Anterior cingulate cortex (tissue), 58 donors: ENCODE measurements at places on chromosomes 7 and 10.

GRCh38 chr10:70190581-70190980 lies 20.3 kb upstream of the SAR1A start:
- no peak for DNase-seq

- DNase-seq, result no peak
Measured at GRCh38 chr7:6232116-6232515, 40.3 kb downstream of the CYTH3 start.

GRCh38 chr10:59085711-59086502 lies 90.5 kb upstream of the PHYHIPL start:
- DNase-seq, result no peak

DNA sequence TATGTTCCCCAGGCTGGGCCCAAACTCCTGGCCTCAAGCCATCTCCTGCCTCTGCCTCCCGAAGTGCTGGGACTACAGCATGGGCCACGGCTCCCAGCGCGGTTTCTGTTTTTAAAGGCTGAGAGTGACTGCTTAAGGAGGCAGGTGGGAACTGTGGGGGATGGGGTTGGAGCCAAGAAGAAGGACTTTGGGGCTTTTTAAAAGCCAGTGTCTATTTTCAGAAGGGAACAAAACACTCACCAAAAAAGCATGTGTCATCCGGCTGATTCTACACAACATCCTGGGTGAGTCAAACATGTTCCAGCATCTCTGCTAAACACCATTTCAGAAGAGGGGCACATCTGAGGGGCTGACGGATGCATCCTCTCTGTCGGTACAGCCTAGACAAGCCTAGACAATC lies 824.5 kb downstream of the TYW1 start:
- DNase-seq, result no peak

DNA sequence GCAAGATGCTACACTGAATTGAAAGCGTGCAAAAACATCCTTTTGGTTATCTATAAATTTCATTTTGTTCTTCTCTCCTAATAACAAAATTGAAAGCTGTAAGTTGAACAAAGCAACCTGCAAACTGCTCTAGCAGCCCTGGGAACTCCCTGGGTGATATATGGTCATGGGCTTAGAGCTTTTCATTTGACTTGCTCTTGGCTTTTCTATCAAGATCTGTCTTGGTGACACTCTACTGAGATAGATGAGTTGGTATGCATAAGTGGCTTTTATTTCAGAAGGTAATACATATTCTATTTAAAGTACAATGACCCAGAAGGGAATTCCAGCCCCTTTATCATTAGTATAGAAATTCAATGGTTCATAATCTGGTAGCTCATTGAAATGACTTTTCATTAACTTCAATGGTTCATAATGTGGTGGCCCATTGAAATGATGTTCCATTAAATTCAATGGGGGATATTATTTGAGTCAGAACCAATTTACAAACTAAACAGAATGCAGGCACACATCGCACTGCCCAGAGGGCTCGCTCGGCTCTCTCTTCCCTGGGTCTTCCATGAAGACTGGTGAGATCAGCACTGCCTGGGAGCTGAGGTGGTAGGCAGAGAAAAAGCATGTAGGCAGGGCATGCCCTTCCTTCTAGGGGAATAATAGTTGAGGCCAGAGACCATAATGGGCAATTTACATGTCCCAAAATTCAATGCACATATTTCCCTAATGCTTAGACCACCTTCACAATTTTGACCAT lies 10.1 kb upstream of the KCNMA1 start:
- DNase-seq, result no peak

- no peak for DNase-seq
Measured at GRCh38 chr10:113264333-113265131, 288.3 kb upstream of the HABP2 start.

- DNase-seq, result peak; percentile 2
Measured at GRCh38 chr10:110311357-110311949, 6.7 kb upstream of the SMNDC1 start.

GRCh38 chr10:36002445-36002844 lies 360.3 kb upstream of the FZD8 start:
- DNase-seq, result no peak

DNA sequence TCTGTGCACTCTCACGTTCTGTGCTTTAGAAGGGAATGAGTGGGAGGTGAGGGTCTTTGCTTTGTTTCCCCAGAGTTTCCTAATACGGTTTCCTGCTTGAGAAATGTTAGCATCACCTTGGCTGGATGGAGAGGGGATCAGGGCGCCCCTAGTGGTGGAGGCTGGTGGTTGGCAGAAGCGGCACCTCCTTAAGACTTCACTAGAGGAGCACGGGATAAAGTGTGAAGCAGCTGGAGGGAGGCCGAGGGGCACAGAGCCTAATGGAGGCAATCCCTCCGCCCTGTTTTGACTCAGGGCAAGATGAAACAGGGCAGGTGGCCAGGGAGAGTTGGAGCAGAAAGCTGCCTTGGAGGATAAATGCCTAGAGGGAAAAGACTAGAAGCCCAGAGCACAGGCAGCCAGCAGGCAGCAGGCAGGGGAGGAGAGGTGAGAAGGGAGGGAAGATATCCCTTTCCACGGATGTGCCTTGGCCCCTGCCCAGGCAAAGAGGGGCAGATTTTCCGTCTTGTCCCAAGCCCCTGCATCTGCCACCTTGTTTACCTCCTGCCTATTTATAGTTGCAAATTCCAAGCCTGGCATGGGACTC lies 56.0 kb upstream of the BTRC start:
- peak; percentile 16 for DNase-seq

DNA sequence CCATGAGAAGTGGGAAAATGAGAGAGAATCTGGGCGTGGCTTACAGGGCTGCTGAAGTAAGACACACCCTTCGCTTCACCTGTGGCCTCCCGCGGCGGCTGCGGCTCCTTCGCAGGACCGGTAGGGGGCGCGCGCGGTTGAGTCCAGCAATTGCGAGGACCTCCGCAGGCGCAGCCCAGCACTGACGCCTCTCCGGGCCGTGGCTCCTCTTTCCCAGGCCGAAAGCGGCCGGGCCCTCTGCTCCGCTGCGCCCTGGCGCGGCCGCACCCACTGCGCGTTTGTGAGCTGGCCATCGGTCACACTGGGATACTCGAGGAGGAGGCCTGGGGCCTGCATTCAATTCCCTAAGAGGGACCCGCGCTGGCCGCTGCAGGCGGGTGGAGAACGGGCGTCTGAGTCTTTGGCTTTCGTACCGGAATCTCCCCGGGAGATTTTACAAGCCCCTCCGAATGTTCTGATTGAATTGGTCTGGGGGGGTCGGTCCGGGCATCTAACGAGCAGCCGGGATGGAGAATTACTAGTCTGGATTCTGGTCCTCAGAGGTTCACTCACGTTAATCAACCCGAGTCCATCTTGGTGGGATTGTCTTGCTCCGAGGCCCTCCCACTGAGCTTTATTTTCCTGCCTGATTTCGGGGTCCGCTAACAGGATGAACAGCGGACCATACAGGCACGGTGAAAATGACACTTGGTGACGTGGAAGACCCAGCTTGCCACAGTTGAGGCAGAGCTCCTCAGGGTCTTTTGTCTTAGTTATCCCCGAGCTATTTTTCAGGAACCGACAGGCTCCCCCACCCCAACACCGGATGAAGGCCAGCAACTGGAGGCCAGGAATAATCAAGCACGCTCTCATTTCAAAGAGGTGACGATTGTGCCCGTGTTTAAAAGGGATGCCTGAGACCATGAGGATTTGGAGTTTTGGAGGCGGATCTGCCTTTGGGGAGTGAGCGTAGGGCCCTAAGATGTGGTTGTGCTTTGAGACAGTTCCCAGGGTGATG lies at the start of gene LRRD1:
TSS of gene LRRD1 (minus strand) at position 215 of the 997 bp plus-strand sequence. CDS start 13,940 bp downstream, outside the sequence.
- DNase-seq, result peak; percentile 77

GRCh38 chr10:86345859-86346798 lies 20.5 kb downstream of the GRID1 start:
- DNase-seq, result no peak

DNA sequence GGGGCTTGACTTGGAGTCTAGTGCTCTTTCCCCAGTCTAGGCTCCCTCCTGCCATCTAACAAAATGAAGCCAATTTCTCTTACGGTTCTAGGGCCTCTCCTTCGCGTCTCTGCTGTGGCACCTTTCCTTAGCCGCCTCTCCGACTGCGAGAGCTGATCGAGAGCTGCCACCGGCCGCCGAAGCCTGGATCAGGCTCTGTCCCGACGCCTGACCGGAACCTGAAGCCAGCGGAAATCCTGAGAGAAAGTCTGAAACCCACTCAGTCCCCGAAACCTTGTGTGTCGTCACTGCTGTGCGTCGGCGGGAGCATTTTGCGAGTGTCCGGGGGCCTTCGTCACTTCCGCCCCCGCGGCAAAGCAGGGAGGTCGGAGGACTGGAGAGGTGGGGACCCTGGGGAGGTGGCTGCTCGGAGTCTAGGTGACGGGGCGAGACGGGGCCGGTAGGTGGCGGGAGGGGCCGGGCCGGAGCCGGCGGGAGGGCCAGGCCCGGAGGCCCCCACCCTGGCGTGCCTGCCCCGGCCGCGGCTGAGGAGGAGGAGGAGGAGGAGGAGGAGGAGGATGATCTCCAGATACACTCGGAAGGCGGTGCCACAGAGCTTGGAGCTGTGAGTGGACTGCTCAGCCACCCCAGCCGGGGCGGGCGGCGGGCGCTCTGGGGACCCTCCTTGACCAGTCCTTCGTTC lies at the start of the genes ECD and FAM149B1:
TSS of gene ECD (minus strand) at position 226 of the 682 bp plus-strand sequence. CDS start 4,071 bp downstream, outside the sequence.
TSS of gene FAM149B1 (plus strand) at position 337 of the 682 bp plus-strand sequence. CDS start at position 558, 221 bp downstream.
- peak; percentile 93 for DNase-seq

DNA sequence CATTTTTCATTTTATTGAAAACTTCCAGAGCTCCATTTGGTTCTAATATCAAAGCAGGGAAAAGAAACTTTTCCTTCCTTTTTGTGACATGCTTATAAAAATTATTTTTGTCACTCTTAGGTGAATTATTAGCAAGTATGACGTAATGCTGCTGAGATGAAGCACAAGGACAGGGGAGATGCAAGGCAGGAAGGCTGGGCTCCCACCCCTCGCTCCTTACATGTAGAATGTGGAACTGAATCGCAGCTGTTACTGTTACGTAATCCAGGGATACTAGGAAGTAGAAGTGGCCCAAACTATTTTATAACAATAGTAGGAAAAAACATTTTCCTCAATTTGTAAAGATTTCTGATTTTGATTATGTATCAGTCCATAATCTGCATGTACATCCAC lies 17.1 kb upstream of the GTPBP4 start:
- DNase-seq, result no peak

DNA sequence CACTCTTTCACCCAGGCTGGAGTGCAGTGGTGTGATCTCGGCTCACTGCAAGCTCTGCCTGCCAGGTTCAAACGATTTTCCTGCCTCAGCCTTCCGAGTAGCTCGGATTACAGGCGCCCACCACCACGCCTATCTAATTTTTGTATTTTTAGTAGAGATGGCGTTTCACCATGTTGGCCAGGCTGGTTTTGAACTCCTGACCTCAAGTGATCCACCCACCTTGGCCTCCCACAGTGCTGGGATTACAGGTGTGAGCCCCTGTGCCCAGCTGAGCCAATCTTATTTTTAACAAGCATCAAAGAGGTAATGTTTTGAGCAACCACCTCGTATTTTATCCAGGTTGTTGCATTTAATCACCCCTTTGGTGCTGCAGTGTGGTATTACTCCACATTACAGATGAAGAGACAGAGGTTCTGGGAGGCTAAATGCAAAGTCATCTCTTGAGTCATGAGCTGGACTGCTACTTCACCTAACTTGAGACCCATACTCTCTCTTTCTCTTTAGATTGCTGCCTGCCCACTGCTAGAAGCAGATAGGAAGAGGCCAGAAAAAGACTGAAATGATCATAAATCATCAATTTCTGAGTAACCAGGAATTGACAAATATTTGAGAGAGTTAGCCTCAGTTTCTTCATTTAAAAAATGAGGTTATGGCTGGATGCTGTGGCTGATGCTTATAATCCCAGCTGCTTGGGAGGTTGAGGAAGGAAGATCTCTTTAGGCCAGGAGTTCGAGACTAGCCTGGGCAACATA lies 116.2 kb downstream of the CAMK1D start:
- no peak for DNase-seq

GRCh38 chr10:71998119-71998839 lies 34.1 kb downstream of the CHST3 start:
- DNase-seq, result no peak

- no peak for DNase-seq
Measured at GRCh38 chr7:50362712-50363282, 58.3 kb downstream of the IKZF1 start.

- no peak for DNase-seq
Measured at GRCh38 chr7:40773656-40774055, 638.9 kb downstream of the SUGCT start.

DNA sequence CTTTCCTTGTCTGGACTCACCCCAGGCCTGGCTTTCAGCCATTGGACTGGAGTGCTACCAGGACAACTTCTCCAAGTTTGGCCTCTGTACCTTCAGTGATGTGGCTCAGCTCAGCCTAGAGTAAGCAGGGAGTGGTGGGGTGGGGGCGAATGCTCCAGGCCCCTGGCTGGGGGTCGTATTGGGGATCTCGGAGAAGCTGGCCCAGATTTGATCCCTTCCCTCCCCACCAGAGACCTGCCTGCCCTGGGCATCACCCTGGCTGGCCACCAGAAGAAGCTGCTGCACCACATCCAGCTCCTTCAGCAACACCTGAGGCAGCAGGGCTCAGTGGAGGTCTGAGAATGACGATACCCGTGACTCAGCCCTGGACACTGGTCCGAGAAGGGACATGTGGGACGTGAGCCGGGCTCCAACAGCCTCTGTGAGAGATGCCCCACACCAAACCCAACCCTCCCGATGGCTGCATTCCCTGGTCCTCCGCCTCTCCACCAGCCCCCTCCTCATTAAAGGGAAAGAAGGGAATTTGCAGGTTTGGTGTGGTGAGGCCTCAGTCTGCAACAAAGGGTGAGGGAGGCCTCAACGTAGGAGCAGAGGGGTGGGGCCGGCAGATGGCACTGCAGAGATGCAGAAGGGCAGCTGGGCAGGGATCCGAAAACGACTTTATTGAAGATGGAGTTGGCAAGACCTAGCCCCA lies 14.8 kb downstream of the TRPV6 start:
- DNase-seq, result no peak

GRCh38 chr7:64098-64915 lies 128.1 kb upstream of the FAM20C start:
- peak; percentile 39 for DNase-seq

- no peak for DNase-seq
Measured at GRCh38 chr7:139827042-139827441, 2.0 kb upstream of the TBXAS1 start.
